ENCODE measurements at places on chromosomes 11 and 22. TPM values are rescaled to one million over a fixed set of nuclear protein-coding genes. Genes with fewer than 3 reads are reported as not detected.

DNA sequence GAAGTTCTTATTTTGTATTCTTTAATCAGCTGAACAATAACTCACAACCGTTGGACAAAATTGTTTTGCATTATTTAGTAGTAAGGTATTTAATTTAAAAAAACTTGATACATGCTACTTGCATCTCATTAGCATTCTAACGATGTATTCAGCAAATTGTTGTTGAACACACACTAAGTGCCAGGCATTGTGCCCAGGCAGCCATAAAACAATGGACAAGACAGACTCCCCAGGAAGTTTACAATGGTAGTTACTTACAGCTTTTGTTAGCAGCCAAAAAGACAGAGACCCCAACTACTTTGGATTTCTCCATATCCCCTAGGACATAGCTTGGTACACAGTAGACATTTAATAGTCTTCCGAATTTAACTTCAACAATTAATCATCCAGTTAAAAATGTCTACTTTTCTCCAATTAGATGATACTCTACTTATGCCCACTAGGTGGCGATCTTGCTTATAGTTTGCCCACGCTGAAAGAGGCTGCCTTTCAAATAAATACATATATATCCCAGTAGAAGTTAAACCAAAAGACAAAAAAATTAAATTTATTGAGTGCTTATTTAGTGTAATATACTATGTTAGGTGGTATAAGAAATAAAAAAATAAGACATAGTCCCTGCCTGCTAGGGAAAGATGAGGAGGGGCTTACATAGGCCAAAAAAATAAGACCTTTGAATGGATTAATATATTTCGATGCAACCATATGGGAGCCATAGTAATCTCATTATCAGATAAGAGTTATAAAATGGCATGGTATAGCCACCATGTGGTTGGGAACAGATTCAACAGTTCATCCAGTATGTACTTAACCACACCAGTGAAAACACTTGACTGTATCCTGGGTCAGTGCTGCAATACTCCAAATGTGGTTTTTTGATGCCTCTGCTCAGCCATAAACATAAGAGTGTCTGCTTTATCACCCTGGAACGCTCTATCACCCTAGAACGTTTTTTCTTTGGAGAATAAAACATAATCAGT, 2.0 kb upstream of the FJX1 start:
- DNase-seq = no peak

GRCh38 chr22:39270280-39270679, 25.5 kb upstream of the PDGFB start:
- no peak for DNase-seq

- DNase-seq = no peak
Observed at GRCh38 chr11:2366276-2366675, 10.8 kb upstream of the CD81 start.

- DNase-seq = no peak
Observed at GRCh38 chr22:21000207-21000986, 1.5 kb downstream of the THAP7 start.

- no peak for DNase-seq
Observed at GRCh38 chr22:46686221-46687047, 51.6 kb downstream of the CERK start.

- no peak for DNase-seq
Observed at GRCh38 chr11:68508425-68508824, 47.9 kb downstream of the PPP6R3 start.

DNA sequence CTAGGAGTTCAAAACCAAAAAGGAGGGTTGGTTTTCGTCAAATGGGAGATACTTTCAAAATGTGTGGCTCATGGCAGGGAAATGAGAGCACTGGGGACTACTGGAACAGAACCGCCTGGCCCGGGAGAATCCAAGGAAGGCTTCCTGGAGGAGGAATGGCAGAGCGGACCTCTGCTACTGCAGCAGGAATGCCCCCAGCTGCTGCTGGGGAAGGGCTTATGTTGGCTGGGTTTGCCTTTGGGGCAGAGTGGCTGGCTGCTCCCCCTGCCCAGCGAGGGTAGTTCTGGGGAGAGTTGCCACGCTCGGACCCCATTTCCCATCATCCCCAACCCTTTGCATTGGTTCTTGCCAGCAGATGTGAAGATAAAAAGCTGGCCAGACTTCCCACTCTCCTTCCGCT, 10.6 kb upstream of the APOBEC3A start:
- peak; percentile 30 for DNase-seq

DNA sequence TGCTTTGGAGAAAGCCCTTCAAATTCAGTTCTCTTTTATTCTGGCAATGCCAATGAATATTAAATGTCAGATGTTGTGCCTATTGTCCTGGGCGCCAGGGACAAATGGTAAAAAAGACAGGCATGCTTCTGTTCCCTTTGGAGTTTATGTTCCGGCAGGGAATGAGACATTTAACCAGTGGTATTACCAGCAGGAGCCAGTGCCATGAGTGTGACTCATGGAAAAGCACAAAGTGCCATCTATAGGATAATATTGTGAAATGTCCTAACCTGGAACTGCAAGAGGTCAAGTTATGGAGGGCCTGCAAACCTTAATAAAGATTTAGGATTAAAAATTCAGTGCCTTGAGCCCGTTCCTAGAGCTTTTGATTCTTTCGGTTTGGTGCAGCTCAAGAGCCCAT, 39.5 kb downstream of the REXO2 start:
- DNase-seq = peak; percentile 41

GRCh38 chr11:13291800-13292199, 14.2 kb downstream of the BMAL1 start:
- DNase-seq = no peak

DNA sequence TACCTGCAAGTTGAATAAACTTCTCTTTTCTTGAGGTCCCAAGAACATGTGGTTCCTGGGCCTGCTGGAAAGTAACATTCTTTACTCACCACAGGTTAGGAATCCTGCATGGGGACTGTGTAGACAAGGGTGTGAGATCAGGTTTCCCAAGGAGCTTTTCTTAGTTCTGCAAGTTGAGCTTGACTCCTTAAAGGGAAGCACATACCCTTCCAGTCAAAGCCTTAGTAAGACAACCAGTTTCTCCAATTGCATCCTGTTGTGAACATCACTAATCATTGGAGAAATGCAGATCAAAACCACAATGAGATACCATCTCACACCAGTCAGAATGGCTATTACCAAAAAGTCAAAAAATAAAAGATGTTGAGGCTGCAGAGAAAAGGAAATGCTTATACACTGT, 48.3 kb upstream of the PAK1 start:
- no peak for DNase-seq

- DNase-seq = no peak
Observed at GRCh38 chr11:83033972-83034672, 37.6 kb downstream of the RAB30 start.

GRCh38 chr11:65438257-65439151, 15.9 kb downstream of the NEAT1 start:
- no peak for DNase-seq

- no peak for DNase-seq
Observed at GRCh38 chr22:48829908-48830307, 997.8 kb downstream of the BRD1 start.

DNA sequence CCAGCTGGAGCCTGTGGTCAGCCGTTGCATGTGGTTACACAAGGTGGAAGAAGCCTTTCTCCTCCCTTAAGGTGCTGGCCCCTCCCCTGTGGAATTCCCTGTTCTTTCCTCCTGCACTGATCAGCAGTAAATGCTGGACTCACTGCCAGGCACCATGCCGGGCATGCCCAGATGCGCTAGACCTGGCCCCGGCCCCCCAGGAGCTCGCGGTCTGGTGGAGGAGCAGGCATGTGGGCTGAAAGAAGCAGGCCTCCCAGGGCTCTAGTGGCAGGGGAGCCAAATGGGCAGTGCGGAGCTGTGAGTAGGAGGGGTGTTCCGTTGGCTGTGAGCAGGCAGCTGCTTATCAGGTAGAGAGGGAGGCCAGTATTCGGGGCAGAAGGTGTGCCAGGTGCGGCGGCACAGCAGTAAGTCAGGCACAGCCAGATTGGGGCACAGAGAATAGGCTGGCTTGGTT, 10.2 kb downstream of the DGKZ start:
- DNase-seq = no peak

- DNase-seq = peak; percentile 80
Observed at GRCh38 chr22:38973289-38974169, 8.6 kb upstream of the APOBEC3B start.

DNA sequence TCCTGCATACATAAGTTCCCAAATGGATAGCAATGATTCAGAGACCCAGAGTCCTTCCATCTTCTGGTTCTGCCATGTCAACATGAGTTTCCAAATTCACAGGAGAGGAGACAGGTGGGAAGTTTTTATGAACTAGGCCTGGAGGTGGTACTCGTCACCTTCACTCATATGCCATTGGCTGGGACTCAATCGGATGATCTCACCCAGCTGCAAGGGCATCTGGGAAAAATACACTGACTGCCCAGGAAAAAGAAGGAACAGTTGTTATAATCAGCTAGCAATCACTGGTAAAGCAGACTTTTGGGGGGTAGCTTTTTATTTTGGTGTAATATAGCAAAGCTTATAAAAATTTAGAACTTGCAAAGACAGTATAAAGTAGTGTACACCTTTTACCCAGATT, 83.9 kb downstream of the OTOG start:
- no peak for DNase-seq

DNA sequence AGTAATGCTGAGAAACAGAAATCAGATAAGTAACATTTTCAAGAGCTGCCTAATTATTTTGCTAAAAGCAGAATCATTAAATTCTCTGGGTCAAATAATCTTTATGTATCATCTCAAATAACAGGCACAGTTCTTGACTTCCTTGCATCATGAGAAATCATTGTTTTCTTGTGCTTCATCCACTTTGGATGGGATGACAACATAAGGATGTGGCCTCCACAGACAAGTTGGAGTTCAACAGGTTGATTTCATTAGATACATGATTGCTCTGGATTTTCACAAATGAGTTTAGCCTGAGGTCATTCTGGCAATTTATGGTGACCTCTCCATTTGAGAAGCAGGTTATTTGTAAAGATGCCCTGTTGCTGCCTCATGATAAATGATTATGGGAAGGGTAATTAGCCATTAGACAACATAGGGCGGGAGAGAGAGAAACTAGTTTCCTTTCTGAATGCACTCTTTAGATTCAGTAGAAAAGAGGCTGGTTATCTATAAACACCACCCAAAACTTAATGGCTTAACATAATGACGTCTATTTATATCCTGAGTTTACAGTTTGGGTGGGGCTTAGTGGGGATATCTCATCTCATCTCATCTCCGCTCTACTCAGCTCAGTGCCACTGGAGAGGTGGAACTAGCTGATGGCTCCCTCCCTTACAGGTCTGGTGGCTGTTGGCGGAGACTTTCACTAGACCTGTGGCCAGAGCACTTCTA, 35.0 kb upstream of the ADORA2A start:
- no peak for DNase-seq

- peak; percentile 71 for DNase-seq
Observed at GRCh38 chr22:36510966-36511881, 4.4 kb upstream of the FOXRED2 start.

GRCh38 chr11:96664110-96664509, 274.3 kb downstream of the JRKL start:
- no peak for DNase-seq

DNA sequence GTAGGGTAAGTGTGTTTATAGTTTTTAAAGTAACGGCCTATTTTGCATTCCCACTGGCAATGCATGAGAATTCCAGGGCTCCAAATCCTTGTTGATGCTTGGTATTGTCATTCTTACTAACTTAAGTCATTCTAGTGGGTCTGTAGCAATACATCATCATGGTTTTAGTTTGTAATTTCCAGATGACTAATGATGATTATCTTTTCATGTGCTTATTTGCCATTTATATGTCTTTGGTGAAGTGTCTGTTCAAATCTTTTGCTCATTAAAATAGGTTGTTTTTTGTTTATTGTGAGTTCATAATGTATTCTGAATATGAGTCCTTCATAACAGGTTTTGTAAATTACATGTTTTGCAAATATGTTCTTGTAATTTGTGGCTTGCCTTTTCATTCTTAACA, 31.2 kb downstream of the MTMR3 start:
- DNase-seq = no peak

GRCh38 chr22:44380756-44381486, 68.2 kb upstream of the SHISAL1 start:
- no peak for DNase-seq

GRCh38 chr11:112156956-112157766, 6.7 kb downstream of the IL18 start:
- no peak for DNase-seq

DNA sequence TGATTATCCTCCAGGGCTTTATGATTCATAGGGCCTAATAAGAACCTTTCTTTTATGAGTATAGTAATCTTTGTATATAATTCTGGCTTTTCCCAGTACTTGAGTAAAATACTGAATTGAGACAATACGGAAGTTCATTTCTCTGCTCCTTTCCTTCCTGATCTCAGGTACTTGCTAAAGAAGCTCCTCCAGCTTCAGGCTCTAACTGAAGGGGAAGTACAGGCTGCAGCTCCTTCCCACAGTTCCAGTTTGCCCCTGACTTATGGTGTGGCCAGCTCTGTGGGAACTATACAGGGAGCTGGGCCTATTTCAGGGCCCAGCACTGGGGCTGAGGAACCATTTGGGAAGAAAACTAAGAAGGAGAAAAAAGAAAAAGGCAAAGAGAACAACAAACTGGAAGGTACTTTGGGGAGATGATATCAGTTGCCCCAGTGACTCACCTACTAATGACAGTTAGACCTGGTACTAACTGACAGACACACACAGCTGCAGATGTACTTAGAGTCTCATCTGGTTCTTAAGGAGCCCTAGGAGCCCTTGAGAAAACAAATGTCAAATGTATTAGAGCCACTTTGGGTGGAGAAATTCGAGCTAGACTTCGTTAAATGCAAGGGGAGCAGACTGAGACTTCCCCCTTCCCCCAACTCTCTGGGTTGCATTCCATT, 3.0 kb downstream of the TBRG1 start:
- no peak for DNase-seq

GRCh38 chr22:28894334-28894733, 11.0 kb downstream of the ZNRF3 start:
- DNase-seq = no peak

DCDC1 gene
- total RNA-seq = 0.22 TPM

ABTB2 gene
- 5.3 TPM for total RNA-seq

RAB38 gene
- total RNA-seq = 18.7 TPM

THY1 gene
- total RNA-seq = 184 TPM

SMCO4 gene
- total RNA-seq = 41.1 TPM

CDHR5 gene
- total RNA-seq = 0.46 TPM

LRRC75B gene
- 18.1 TPM for total RNA-seq

KIAA1671 gene
- total RNA-seq = 22.6 TPM
